Mesothelial cell of epicardium (in vitro differentiated cells): ENCODE measurements at places on chromosomes 7 and 10.

DNA sequence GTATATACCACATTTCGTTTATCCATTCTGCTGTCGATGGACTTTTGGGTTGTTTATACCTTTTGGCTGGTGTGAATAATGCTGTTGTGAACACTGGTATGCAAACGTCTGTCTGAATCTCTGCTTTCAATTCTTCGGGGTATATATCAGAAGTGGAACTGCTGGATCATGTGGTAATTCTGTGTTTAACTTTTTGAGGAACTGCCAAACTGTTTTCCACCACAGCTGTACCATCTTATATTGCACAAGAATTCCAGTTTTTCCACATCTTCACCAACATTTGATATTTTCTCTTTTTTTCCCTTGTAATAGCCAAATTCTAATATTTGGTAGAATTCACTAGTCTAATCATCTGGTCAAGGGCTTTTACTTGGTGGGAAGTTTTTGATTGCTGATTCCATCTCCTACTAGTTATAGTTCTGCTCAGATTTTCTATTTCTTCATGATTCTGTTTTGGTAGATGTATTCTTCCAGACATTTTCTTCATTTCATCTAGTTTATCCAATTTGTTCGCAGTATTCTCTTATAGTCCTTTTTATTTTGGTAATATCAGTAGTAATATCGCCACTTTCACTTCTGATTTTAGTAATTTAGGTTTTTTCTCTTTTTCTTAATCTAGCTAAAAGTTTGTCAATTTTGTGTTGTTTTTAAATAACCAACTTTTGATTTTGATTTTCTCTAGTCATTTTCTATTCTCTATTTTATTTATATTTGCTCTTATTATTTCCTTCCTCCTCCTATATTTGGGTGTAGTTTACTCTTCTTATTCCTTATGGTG lies 271.2 kb downstream of the ZEB1 start:
- H3K27ac ChIP-seq, result no peak overlapping the region
- no peaks in the 10 kb centered on the region for H3K4me1 ChIP-seq
- H3K4me3 ChIP-seq, result no peak overlapping the region
- no peak for DNase-seq
- peaks cover 5% of the 10 kb centered on the region for H3K36me3 ChIP-seq

DNA sequence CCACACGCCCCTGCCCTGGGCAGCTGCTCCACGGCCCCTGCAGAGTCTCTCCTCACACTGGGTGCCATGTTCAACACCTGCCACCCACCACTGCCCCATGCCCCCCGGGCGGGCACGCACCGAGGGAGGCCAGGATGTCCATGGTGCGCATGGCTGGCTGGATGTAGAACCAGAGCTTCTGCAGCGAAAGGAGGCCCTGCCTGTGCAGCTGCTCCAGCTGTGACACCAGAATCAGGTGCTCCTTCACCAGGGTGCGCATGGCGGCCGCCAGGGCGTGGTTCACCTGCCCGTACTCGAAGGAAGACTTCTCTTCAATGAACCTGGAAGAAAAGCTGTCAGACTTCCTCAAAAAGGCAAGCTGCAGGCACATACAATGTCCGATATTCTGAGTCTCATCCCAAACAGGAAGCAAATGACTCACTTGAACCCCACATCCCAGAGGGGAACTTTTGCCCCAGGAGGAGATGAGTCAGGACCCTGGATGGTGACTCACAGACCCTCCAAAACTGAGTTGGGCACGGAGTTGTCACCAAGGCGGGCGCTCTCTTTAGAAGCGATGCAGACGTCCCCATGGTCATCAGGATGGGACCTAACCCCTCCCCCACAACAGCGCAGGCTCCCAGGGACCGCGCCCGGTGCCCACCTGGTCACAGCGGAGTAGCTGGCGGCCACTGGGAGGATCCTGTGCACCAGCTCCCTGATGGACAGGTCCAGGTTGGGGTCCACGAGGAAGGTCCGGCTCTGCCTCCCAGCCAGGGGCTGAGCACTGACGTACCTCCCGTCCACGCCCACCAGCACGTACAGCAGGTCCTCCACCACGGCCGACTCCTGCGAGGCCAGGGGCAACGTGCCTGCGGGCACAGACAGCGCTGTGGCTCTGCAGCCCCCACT lies 15.5 kb downstream of the TUBGCP2 start:
- no peaks in the 10 kb centered on the region for H3K27me3 ChIP-seq
- DNase-seq, result no peak
- no peak overlapping the region for H3K27ac ChIP-seq

GRCh38 chr7:148144827-148145226 lies 445.7 kb upstream of the C7orf33 start:
- peaks cover 2% of the 10 kb centered on the region for H3K4me1 ChIP-seq
- H3K27me3 ChIP-seq, result peaks cover 2% of the 10 kb centered on the region
- H3K27ac ChIP-seq, result no peak overlapping the region
- H3K4me3 ChIP-seq, result no peak overlapping the region

DNA sequence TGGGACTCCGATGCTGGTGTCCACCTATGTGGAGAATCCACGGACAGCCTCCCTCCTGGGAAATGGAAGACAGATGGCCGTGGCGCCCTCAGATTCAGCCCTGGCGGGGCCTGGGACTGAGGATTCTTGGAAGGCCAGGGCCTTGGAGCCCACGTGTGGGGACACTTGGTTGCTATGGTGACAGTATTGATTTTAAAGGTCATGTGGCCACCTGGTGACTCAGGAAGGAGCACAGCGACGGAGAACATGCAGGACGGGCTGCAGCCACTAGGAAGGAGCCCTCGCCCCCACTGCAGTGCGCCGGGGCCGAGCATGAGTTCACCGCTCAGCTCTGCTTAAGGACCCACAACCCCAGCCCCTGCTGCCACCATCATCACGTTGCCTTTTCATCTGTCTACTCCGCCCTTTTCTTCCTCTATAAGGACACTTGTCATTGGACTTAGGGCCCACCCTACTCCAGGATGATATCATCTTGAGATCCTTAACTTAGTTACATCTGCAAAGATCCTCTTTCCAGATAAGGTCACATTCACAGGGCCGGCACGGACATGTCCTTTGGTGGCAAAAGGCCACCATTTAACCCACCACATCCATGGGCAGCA lies 3.7 kb upstream of the STK32C start:
- peaks cover 5% of the 10 kb centered on the region for H3K4me1 ChIP-seq
- H3K36me3 ChIP-seq, result no peaks in the 10 kb centered on the region
- DNase-seq, result no peak
- peaks cover 62% of the 10 kb centered on the region for H3K27me3 ChIP-seq

DNA sequence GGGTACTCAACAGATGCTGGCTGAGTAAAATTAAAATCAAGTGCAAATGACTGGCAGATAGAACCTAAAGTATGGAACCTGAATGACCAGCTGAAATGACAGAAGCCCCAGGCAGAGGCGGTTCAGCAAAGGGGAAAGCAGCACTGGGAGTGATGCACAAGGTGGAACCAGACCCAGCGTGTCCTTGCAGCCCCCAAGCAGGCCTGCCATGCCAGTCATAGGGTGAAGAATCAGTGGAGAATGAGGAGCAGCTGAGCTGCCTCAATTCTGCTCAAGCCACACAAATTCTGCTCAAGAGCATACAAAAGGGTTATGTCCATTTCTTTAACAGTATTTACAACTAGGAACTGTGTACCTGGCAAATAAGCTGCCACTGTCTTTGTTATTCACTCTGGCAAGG lies 8.7 kb downstream of the ACTR1A start:
- DNase-seq, result no peak
- no peak overlapping the region for H3K27ac ChIP-seq
- no peaks in the 10 kb centered on the region for H3K4me1 ChIP-seq
- H3K36me3 ChIP-seq, result peaks cover 2% of the 10 kb centered on the region

GRCh38 chr7:151232917-151233701 lies 826 bp downstream of the CHPF2 start:
- H3K4me1 ChIP-seq, result peaks cover 28% of the 10 kb centered on the region
- peaks cover 2% of the 10 kb centered on the region for H3K36me3 ChIP-seq
- peak overlapping the region; percentile 98 for H3K4me3 ChIP-seq

DNA sequence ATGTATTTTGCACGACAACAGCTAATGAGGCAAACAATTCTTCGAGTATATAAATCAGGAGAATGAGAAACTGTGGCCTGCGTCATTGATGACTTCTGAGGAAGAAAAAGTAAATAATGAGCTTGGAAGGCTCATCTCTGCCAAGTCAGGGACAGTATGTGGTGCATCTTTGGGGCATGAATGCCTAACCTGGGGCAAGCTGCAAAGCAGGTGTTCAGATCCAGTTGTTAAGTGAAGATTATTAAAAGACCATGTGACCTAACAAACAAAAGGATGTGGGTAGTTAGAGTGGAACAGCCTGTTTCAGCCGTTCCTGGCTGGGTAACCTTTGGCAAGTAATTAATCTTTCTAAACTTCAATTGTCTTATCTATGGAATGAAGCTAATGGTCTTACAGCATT lies 93.0 kb downstream of the LYZL2 start:
- DNase-seq, result no peak
- peaks cover 1% of the 10 kb centered on the region for H3K27me3 ChIP-seq

GRCh38 chr10:6840201-6840691 lies 260.2 kb upstream of the PRKCQ start:
- DNase-seq, result no peak
- H3K27ac ChIP-seq, result no peak overlapping the region
- no peaks in the 10 kb centered on the region for H3K4me1 ChIP-seq
- no peak overlapping the region for H3K4me3 ChIP-seq
- H3K27me3 ChIP-seq, result no peaks in the 10 kb centered on the region

DNA sequence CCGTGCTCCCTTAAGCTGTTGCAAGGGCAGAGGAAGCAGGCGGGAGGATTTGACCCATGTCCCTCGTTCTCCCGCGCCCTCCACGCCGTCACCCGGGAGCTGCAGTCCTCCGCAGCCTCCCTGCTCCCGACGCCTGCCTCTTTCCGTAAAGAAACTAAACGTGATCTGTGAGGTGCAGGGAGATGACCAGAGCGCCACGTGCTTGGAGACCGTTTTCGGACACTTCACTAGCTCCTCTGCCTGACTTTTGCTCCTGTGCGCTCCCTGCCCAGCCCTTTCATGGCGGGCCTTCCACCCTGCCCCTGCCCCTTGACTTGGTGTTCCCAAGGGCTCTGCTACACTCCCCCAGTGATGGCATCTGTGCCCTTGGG lies 171.2 kb downstream of the LSM5 start:
- no peak overlapping the region for H3K4me3 ChIP-seq
- H3K27me3 ChIP-seq, result peaks cover 7% of the 10 kb centered on the region
- DNase-seq, result no peak
- no peak overlapping the region for H3K27ac ChIP-seq
- H3K36me3 ChIP-seq, result no peaks in the 10 kb centered on the region

DNA sequence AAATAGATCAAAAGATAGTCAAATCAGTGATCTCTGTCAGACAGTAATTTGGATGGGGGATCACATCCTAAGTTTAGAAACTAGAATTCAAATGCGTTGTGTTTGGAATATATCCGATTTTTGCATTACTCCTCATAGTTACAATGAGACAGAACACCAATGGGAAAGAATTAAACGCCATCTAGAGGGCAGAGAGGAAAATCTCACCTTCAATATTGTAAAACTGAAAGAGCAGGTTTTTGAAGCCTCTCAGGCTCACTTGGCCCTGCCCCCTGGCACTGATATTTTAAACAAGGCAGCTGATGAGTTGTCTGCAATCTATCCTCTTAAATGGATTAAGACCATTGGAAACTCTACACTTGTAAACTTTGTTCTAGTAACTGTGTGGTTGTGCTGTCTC lies 17.7 kb downstream of the FRG2B start:
- no peak overlapping the region for H3K27ac ChIP-seq
- peaks cover 7% of the 10 kb centered on the region for H3K36me3 ChIP-seq
- H3K4me1 ChIP-seq, result no peaks in the 10 kb centered on the region
